CD4-positive, alpha-beta T cell treated with Interleukin-12 subunit alpha and Interleukin-12 subunit beta, for 1 hour (primary cell): ENCODE measurements at places on chromosomes 7 and 10.
A peak's percentile ranks its signal among the peaks of the same experiment; 100 is the strongest.

- DNase-seq = no peak
Measured at GRCh38 chr10:31754803-31755624, 173.6 kb downstream of the ARHGAP12 start.

DNA sequence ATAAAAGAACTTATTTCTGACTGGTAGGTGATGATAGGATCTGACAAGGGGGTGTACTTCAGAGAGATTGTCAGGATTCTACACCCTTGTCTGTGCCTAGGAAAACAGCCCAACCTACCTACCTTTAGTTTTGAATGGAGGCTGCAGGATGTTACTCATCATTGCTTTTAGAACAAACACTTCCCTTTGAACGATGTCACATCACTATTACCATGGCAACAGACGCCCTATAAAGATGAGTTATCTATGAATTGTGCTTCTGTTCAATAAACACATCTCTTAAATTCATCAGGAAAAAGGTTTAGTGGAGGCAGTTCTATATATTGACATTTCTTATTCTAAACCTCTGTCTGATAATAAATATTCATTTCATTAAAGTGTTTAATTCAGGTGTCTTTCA, 362.4 kb downstream of the CNTNAP2 start:
- no peak for DNase-seq

GRCh38 chr7:107077699-107078516, 33.4 kb downstream of the PRKAR2B start:
- DNase-seq = no peak

- DNase-seq = no peak
Measured at GRCh38 chr10:38025283-38025682, 14.8 kb downstream of the ZNF33A start.

- no peak for DNase-seq
Measured at GRCh38 chr7:2488272-2488645, 12.1 kb upstream of the GRIFIN start.

GRCh38 chr10:10869592-10869991, 148.1 kb upstream of the CELF2 start:
- no peak for DNase-seq

- no peak for DNase-seq
Measured at GRCh38 chr7:37545619-37546534, 97.2 kb upstream of the ELMO1 start.

DNA sequence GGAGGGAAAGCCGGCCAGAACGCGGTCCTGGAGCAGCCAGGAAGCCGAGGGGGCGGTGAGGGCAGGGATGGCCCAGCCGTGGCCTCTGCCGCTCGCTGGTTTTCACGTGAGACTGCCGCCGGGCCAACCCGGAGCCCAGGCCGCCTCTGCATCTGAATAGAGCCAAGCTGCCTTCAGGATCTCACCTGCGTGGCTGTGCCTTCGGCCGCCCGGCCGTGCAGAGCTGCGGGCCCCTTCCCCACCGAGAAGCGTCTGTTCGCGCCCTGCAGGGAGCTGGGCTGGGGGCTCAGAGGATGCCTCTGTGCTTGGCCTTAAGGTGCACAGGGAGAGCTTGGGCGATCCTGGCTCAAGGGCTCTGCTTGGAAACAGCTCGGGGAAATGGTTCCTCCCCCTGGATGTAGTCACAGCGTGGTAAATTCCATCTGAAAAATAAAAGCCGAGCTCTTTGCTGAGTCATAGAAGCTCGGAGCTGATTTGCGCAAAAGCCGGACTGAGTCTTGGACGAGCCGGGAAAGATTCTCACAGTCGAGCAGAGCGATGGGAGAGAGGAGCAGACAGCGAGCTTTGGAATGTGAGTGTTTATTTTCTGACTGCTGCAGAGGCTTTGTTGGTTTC, at the start of gene JAKMIP3:
Gene JAKMIP3 (plus strand): TSS at position 456 of the 615 bp plus-strand sequence. CDS start 38,863 bp downstream, outside the sequence.
- DNase-seq = no peak

- no peak for DNase-seq
Measured at GRCh38 chr7:145850636-145851035, 266.0 kb upstream of the CNTNAP2 start.

DNA sequence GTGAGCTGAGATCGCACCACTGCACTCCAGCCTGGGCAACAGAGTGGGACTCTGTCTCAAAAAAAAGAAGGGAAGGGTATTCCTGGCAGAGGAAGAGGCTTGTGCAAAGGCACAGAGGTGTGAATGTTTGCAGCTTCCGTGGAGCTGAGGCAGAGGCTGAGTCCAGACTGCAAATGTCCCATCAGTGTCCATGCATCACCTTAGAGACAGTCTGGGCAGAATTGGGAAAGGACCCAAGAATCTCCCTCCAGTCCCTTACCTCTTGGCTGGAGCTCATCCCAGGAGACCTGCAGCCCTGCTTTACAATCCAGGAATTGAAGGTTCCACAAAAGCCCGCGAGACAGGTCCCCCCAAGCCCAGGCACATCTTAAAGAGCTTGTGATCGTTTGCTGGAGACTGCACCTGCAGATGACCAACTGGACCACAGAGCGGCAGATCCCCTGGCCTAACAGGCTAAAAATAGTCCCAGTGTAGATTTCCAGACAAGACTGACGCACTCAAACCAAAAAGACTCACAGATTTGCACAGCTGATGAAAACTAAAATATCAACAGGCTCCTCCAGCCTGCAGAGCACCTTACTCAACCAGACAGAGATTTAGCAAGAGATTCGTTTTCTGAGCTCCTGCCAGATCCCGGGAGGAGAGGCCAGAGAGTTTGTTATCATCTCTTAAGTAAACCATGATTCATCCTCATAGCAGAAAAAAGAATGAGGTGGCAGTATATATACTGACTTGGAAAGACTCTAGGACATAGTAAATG, 22.9 kb upstream of the NANOS1 start:
- no peak for DNase-seq

GRCh38 chr7:139661043-139661440, 116.8 kb downstream of the HIPK2 start:
- no peak for DNase-seq

- no peak for DNase-seq
Measured at GRCh38 chr7:89308535-89308934, 513.0 kb upstream of the TEX47 start.

DNA sequence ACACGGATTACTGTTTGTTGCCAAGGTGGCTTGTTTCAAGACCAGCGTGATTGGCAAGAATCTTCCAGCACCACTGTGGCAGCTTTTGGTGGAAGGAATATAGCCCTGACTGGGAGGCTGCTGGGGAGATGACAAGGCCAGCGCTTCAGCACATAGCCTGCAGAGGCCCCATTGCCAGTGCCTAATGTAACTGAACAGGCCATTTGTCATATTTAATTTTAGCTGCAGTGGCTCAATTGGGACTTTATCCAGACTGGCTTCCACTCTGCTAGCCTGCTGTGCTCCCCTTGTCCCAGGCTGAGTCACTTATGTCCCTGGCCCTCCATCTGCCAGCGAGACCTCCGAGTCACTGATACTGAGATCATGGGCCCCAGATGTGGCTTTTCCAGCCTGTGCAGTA, 483.1 kb downstream of the GALNT17 start:
- DNase-seq = no peak

DNA sequence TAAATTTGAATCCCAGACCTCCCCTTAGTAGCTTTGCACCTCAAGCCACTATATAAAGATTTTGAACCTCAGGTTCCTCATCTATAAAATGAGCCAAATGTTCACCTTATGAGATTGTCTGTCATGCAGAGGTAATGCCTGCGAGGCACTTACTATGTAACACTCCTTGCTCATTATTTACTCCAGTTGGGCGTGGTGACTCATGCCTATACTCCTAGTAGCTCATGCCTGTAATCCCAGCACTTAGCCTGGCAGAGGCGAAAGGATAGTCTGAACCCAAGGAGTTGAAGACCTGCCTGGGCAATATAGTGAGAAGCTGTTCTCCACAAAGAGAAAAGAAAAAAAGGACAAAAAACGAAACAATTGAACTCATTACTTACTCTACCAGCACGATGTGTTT, 82.2 kb downstream of the MDFIC start:
- no peak for DNase-seq

DNA sequence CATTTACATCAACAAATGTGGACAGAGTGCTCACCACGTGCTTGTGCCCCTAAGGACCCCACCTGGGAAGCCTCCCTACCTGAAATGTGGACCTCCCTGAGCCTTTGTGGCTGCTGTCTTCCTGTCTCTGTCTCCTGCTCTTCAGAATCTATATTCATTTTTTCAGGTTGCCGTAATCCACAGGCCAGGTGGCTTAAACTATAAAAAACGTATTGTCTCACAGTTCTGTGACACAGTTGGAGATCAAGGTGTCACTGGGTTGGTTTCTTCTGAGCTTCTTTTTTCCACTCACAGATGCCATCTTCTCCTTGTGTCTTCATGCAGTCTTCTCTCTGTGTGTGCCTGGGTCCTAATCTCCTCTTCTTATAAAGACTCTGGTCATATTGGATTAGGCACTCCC, 5.6 kb upstream of the VSTM4 start:
- no peak for DNase-seq

GRCh38 chr7:76394957-76395356, 14.5 kb downstream of the SSC4D start:
- DNase-seq = no peak

DNA sequence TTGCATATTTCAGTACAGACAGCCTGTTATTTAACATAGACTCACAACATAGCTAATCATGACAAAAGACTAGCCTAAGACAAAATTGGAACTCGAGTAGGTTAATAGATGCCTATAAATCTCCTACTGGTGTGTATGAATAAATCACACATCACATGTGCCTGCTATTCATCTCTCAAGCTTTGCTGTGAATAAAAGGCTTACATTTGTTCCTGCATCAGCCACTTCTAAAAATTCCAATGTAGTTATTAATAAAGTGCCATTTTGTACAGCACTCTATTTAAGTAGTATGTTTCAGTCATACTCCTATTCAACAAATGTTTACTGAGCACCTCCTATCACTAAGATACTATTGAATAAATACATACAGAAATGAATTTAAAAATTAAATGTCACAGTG, 486.3 kb downstream of the NRG3 start:
- no peak for DNase-seq

- no peak for DNase-seq
Measured at GRCh38 chr10:12465385-12466136, 116.2 kb downstream of the CAMK1D start.

- no peak for DNase-seq
Measured at GRCh38 chr10:11539191-11539868, 72.1 kb downstream of the USP6NL start.

- DNase-seq = no peak
Measured at GRCh38 chr7:23205909-23206767, 24.3 kb downstream of the NUP42 start.

- no peak for DNase-seq
Measured at GRCh38 chr7:155774947-155775346, 37.3 kb downstream of the SHH start.

- DNase-seq = peak; percentile 96
Measured at GRCh38 chr7:55365675-55366460, 731 bp downstream of the LANCL2 start.

DNA sequence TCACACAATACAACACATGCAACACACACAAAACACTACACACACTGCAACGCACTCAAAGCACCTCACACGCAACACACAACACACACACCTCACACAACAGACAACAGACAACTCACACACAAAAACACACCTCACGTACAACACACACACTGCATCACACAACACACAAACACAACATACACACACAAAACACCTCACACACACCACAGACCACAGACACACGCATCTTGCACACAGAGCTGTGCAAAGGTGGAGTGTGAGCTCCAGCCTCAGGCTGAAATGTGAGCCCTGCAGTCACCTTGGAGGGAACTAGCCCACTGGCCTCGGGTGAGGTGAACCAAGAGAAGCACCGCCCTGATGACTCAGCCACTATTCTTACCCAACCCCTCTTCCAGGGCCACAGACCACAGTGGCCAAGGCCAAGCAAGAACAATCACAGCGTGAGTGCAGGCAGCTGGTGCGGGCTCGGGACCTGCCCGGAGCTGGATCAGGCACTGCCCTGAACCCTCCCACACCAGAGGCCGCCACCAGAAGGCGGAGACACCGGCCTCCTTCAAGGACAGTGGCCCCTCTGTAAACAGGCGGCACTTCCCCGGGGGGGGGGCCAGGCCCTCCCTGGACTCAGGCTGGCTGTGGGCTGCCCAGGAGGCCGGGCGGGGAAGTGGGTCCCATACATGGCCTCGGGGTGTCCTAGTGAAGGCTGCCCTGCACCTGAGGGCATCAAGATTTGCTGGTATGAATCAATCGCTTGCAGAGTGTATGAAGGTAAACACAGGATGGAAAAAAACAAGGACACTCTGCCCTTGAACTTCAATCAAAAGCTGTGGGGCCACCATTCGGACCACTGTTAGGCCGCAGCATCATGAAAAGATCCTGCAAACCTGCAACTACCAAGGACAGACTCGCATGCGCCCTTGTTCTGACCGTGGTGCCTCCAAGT, 106.7 kb downstream of the TNS3 start:
- DNase-seq = peak; percentile 20

DNA sequence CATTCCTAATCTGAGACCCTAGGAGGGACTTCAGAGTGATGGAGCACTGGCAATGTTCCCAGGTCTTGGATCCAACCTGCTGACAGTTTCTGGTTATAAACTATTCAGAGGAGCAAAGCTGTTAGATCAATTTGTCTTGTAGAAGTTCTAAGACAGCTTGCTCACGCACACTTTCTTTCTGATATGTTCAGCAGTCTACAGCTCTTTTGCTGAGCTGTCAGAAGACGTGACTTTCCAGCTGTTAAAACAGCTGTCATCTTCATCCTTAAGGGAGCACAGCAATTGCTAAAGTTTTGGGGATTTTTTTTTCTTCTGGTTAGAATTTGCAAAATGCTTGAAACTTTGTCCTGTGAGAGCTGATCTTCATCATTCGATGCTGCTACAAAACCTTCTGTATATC, 823.1 kb downstream of the SORCS1 start:
- DNase-seq = no peak

GRCh38 chr10:99224766-99225165, 10.9 kb downstream of the HPSE2 start:
- DNase-seq = no peak
